ENCODE measurements at places on chromosomes 2 and 18.

DNA sequence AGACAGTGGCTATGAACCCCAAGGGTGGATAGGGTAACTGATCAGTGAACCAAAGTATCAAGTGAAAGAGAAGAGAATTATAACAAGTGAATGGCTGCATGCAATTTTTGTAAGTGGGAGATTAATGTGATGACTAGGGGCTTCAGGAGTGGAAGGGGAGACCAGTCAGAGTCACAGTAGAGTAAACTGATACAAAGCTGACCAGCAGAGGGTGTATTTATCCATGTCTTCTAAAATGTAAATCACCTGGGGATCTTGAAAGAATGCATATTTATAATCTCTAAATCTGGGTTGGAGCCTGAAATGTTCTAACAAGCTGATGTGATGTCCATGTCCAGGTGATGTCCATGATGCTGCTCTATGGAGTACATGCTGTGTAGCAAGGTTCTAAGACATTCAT, 1351.3 kb upstream of the CHAC2 start:
- DNase-seq, result peak; percentile 20

DNA sequence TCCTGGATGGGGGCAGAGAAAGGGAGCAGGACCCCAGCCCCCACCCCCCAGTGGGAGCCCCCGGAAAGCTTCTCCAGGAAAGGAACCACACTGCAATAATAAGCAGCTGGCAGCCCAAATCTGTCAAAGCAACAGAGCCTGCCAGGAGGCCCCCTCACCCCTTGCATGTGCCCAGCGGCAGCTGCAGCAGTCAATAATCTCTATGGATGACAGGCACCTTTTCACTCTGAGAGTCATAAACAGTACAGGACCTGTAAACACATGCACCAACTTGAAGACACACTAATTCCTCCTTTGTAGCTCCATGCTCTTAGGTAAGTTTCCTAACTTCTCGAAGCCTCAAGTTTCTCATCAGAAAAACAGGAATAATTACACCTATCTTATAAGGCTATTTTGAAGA, 26.2 kb upstream of the KDM3A start:
- peak; percentile 9 for DNase-seq

- DNase-seq, result peak; percentile 67
Observed at GRCh38 chr2:168961450-168962229, 60.5 kb downstream of the G6PC2 start.

DNA sequence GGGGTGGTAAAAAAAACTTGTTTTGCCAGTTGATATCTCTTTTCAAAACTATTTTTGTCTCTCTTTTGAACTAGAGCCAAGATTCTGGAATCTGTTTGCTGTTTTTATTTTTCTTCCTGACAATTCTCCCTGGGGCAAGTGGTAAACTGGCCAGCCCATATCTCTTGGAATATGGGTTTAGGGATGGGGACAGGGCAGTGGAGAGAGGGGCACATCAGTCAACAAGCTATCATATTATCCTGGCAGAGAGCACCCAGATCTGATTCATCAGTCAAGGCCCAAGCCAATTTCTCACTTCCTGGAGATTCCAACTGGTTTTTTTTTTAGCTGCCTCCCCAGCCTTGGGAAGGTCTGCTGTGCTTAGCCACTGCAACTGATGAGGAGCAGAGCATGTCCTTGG, 52.3 kb downstream of the ARHGAP28 start:
- DNase-seq, result peak; percentile 39

DNA sequence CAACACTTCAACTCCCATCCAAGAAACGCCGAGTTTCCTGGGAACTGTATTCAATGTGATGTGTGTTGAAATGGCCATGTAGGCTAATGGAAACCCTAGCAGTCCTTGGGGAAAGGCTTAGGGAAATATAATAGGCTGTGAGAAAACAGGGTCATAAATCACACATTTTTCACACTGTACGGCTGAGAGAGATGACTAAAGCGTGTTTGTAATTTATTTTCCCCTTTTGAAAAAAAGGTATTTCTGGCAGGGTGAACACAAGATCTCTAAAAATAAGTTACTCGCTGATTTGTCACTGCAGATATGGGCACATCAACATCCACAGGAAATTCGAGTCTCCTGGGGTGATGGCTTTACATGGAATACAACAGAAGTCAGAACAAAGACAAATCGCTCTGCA, 109.6 kb upstream of the ST6GAL2 start:
- peak; percentile 50 for DNase-seq

- DNase-seq, result no peak
Observed at GRCh38 chr2:227326783-227327182, 1.7 kb downstream of the MFF start.

- DNase-seq, result no peak
Observed at GRCh38 chr2:29755829-29756228, 165.6 kb downstream of the ALK start.

GRCh38 chr2:222485367-222486211, 61.2 kb downstream of the SGPP2 start:
- DNase-seq, result no peak

DNA sequence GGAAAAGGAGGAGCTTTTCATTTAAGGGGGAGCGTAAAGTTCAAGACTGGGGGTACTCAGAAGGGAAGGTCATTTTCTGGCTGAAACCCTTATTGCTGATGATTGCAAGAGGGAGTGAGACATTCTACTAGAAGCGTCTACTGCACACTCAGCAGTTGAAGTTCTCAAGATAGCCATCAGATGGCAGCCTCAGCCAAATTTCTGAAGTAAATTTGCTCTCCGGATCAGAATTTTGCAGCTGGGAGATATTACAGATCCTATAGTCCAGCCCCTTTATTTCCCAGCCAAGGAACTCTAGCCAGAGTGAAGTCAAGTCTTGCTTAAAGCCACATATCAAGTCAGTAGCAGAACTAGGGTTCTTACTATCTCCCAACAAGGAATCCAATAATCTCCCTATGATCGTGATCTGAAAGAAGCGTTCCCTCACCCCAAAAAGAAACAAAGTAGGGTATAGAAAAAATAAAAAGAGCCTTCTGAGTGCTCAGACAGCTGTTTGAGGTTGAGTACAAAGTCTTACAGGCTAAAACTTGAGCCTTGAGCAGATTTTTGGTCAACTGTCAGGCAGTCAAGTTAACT, 24.0 kb downstream of the RAX start:
- peak; percentile 94 for DNase-seq

DNA sequence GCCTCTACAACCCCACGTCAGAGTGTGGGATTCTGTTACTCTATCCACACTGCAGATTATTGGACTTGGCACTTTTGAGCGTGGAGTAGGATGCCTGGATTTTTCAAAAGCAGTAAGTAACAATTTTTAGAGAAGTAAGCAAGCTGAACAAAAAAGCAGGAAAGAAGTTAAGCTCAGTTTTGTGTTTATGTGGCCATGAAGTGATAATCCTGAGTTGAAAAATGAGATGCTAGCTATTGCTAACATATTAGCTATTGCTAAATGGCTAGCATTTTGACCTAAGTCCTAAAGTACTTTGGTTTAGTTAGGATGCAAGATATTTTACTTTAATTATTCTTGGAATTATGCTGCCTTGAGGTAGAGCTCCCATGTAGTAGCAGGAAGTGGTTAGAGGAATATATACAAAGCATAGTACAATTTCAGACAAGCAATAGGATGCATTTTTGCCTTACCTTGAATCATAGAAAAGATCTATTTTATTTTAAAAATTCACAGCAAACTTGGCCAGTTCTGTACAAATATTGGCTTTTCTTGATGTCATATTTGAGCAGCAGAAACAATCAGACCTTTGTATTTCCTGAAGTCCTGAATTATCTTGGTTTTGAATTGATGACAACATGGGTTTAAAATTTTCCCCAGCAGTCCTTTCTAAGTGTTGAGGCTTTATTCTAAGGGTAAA, 74.6 kb downstream of the COX7A2L start:
- DNase-seq, result no peak

DNA sequence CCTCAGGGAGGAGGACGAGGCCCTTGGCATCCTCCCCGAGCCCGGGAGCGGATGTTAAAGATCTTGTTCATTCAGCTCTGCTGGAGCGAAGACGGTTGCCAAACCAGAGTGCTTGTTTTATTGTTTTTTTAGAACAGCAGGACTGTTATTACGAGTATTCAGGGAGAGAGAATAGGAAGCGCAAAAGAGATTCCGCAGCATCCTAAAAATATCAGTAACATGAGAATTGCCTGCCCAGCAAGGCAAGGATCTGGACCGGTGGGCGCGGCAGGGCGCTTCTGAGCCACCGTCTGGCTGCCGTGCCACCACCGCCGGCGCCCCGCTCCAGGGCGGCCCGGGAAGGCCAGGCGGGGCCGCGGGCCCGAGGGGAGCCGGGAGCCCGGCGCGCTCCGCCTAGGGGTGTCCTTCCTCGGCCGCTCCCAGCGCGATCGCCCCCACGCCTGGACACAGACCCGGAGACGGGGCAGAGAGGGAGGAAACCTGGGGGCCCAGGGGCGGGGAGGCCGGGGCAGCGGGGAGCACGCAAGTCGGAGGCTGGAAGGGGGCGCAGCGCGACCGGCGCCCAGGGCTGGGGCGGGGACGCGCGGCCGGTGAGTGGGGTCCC, 843 bp downstream of the CYS1 start:
- DNase-seq, result peak; percentile 60

GRCh38 chr18:73893880-73894279, 253.8 kb downstream of the FBXO15 start:
- no peak for DNase-seq

GRCh38 chr18:24875286-24875685, 414.8 kb downstream of the HRH4 start:
- DNase-seq, result no peak

GRCh38 chr2:109024477-109024876, 35.5 kb upstream of the EDAR start:
- no peak for DNase-seq

GRCh38 chr2:168611091-168611490, 155.0 kb downstream of the CERS6 start:
- DNase-seq, result no peak

DNA sequence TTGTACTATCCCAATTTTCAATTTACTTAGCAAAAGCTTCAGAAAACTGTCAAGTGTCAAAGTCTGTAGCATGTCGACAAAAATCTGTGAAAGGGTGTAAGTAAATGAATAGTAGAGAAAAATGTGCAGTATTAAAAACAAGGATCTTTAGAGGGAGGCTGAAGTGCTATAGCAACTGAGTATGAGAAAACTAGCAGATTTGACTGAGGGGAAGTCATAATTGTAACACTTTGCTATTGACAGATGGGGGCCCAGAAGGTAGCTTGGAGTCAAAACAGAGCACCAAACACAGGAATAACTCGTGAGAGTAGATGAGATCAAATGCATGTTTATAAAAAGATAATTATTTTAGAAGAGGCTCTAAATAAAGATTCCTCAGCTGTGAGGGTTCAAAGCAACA, 657.7 kb downstream of the TMEM182 start:
- DNase-seq, result no peak

DNA sequence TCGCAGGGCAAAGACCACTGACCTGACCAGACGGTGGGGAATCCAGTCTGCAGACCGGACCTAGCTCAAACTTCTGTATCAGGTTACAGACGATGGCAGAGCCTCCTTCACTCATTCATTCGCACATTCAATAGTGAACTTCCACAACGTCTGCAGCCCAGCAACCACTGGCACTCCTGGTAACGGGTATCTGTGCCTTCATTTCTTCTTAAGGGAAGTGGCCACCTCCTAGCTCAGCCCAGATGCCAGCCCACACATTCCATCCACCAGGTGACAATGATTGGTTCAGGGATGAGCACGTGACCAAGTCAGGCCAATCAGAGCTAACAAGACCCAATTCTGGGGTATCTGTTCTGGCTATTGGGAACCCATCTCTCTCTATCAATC, 15.9 kb upstream of the ARMC9 start:
- DNase-seq, result no peak

DNA sequence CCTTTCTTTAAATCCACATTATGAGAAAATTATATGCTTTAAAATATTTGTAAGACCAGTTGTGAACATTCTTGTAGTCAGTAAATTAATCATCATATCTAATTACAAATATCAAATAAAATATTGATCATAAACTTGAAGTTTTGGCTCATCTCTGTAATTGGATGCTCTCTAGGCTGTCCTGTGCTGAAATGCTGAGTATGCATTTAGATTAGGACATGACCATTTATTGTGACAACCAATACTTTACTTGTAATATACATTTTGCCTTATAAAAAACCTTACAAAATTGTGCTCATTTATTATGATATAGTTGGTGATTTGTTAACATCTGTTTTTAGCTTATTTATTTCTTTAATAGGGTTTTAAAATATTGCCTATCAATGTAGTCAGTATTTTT, 116.1 kb upstream of the DOCK10 start:
- no peak for DNase-seq

DNA sequence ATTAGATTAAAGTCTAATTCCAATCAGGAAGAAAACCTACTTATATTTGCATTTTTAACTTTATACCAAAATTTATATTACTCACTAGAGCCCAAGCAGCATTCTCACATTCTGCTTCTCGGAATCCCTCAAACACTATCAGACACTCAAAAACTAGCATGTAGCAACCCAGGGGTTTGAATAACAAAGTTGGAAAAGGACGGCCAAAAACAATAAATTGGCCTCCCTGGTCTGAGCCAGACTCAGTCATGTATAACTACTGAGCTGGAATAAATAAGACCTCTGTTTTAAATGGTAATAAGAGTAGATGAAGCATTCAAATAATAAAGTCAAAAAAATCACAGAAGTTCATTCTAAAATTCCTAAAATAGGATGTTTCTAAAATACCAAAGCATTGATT, 290.9 kb downstream of the IRS1 start:
- DNase-seq, result no peak

- peak; percentile 70 for DNase-seq
Observed at GRCh38 chr18:50111398-50111797, 83.5 kb downstream of the MYO5B start.

GRCh38 chr2:134594399-134594798, 124.4 kb downstream of the TMEM163 start:
- DNase-seq, result peak; percentile 100

GRCh38 chr2:18412980-18413675, 147.3 kb downstream of the RDH14 start:
- no peak for DNase-seq

DNA sequence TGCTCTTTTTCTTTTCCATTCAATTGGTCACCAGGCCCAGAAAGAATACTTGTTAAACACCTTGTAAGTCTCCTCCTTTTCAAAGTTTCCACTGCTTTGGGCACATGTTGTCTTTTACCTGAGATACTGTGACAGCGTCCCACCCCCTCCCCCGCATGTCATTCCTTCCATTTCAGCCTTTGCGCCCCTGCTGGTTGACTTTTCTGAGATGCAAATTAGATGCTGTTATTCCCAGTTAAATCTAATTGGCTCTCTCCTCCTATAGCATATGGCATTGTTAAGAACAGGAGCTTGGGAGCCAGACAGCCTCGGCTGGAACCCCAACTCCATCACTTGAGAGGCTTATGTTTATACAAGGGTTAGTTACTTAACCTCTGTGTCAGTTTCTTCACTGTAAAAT, 80.3 kb upstream of the GAREM1 start:
- peak; percentile 96 for DNase-seq
